ENCODE measurements at places on chromosomes 13 and 19.

- DNase-seq: no peak
These were observed 14.4 kb downstream of the SPINT2 start for GRCh38 chr19:38278751-38279150.

DNA sequence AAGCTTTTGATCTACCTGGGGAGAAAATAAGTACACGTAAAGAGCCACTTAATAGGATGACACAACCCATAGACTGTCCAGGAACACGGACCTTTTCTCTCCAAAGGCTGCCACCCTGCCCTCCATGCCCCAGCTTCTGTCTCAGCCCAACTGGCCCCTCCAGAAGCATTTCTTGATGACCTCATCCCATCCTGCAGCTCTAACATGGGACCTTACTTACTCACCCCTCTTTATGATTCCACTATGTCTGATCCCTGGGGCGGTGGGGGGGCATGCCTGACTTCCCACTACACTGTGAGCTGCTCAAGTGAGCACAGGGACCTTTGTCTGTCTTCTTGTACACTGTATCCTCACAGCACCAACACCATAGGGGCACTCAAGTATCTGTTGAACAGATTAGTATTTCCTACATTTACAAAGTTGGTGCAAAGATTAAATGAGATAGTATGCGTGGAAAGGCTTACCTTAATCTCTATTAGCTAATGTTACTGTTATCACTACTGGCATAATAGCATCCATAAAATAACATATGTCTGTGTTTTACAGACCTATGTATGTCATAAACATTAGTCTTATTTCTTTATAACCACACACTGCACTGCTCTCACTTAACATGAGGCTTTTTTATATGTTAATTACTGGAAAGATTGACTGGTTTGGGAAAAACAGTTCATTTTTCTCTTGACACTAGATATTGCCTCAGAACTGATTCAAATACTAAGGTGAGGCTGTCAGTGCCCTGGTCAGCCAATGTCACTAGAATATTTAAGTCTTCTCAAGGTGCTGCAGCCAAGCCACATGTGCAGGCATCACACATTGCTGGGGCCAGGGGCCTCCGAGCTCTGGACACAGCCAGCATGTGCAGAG, 100.9 kb downstream of the FOXO1 start:
- DNase-seq: no peak

DNA sequence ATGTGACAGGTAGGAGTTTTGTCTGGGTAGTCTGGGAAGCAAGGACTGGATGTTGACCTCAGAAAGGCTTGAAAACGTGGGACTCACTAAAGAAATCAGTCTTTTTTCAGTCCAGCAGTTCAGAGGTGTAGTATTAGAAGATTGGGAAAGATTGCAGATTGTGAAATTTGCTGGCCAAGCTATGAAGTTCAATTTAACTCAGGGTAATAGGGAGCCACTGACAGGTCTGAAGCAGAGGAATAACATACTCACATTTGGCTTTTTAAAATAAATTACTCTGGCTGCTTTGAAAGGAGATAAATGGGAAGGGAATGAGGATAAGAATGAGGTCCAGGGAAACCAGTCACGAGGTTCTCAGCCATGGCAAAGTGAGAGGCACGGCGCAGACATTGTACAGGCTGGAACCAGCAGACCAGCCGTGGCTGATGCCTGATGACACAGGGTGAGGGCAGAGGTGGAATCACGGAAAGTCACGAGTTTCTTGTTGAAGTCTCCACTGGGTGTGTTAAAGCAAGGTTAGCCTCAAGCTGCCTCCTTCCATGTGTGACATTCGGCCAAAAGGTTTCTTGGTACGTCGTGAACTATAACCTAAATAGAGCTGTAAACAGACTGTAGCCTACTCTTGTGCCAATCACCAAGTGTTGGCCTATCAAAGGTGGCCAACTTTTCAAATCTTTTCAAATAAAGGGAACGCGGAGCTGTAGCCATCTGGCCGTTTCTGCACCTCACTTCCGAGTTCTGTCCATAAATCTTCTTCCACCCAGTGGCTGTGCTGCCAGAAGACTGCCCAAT, 377.6 kb downstream of the IRS2 start:
- DNase-seq: no peak

- DNase-seq: no peak
These were observed 8.0 kb upstream of the ATP4A start for GRCh38 chr19:35571406-35571965.

DNA sequence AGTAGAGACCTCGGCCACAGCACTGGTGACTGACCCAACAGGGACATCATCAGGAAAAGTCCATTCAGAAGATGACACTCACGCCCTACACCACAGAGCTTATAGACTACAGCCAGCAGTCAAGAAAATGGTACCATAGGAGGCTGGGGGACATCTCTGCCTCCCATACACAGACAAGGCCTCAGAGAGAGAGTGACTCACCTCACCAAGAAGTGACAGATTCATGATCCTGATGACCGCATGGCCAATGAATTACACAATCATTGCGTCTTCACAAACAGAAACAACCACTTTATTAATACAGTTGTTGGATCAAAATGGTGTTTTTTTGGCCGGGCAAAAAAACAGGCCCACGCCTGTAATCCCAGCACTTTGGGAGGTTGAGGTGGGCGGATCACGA, 260.8 kb upstream of the TSHZ3 start:
- DNase-seq: no peak

GRCh38 chr13:81012031-81012430, 671.1 kb upstream of the SPRY2 start:
- DNase-seq: peak; percentile 21

DNA sequence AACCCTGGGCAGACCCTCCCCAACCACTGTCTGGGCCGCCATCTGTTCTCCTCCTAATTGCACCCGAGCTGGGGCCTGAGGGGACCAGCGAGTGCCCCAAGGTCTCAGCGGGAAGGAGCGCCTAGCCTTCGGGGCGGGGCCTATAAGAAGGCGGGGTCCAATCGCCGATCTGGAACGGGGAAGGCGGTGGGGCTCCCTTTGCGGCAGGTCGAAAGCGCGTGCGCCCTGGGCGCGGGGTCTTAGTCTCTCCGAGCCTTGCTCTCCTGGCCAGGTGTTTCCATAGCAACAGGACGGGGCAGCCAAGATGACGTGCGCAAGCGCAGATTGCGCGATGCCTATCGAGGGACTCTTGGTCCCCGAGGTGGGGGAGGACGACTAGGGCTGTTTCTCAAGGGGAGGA, 2.8 kb downstream of the MAST1 start:
- DNase-seq: peak; percentile 98

DNA sequence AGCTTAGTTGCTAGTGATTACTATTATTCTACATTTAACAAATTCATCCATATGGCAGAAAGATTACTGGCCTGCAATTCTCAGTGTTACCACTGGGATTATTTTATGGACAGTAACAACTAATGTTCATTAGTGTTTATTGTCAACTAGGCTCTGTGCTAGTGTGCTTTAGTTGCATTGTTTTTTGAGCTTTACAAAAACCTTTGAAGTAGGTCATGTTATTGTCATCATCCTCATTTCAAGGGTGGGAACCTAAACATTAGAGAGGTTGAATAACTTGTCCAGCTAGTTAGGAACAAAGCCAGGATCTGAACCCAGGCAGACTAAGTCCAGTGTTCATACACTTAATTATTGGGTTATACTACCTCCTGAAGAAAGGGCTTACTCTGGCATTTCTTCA, 27.8 kb upstream of the TDRD3 start:
- no peak for DNase-seq

DNA sequence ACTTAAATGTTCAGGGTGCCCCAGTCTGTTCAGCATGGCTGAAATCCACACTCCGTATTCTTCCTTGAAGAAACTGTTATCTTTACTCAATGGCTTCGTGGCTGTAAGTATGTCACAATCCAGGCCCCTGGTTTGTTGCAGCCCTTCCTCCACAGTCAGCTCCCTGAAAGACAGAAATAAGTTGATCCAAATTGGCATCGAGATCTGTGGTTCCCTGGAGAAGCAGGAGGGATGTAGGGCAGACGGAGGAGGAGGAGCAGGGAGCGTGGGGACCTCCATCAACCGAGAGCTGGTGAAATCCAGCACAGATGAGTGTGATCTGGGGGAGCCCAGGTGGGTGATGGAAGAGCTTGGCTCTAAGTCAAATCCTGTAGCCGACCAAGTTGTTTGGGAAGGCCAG, 304 bp downstream of the TSPAN16 start:
- no peak for DNase-seq
